Trophoblast cell (in vitro differentiated cells and primary cell): ENCODE measurements at places on chromosomes 1 and 21.
A peak's percentile ranks its signal among the peaks of the same experiment; 100 is the strongest.

- no peak overlapping the region for H3K4me3 ChIP-seq
- no peak overlapping the region for H3K27ac ChIP-seq
- no peaks in the 10 kb centered on the region for H3K27me3 ChIP-seq
- no peak for DNase-seq
Measured at GRCh38 chr1:243686159-243686558, 163.9 kb downstream of the AKT3 start.

GRCh38 chr1:6460301-6461050 lies 5.5 kb downstream of the TNFRSF25 start:
- peaks cover 43% of the 10 kb centered on the region for H3K36me3 ChIP-seq
- DNase-seq: no peak
- no peaks in the 10 kb centered on the region for H3K27me3 ChIP-seq
- H3K27ac ChIP-seq: no peak overlapping the region
- H3K4me1 ChIP-seq: no peaks in the 10 kb centered on the region

DNA sequence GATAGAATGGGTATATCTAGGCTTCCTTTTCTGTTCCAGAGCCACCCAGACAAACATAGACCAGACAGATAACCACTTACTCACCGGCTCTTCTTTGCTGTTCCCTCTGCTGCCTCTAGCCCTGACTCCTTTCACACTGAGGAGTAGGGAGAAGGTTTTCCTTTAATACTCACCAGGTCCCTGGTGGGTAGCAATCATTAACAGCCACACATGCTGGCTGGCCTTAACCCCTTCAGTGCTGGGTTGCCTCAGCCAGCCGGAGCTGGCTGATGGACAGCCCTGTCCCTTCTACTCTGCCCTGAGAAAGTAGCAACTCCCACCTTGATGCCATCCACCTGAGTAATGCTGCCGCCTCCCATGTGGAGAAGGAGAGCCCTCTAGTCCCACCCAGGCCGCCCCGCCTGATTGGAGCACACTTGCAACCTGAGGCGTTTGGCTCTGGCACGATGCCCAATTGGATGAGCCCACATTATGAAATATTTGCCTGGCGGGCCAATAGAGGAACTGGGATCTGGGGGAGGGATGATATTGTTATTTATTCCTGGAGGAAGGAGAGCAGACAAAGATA lies 71.6 kb downstream of the PLEKHA6 start:
- peaks cover 20% of the 10 kb centered on the region for H3K4me1 ChIP-seq
- no peak overlapping the region for H3K4me3 ChIP-seq
- H3K36me3 ChIP-seq: no peaks in the 10 kb centered on the region
- no peaks in the 10 kb centered on the region for H3K27me3 ChIP-seq
- DNase-seq: peak; percentile 9

DNA sequence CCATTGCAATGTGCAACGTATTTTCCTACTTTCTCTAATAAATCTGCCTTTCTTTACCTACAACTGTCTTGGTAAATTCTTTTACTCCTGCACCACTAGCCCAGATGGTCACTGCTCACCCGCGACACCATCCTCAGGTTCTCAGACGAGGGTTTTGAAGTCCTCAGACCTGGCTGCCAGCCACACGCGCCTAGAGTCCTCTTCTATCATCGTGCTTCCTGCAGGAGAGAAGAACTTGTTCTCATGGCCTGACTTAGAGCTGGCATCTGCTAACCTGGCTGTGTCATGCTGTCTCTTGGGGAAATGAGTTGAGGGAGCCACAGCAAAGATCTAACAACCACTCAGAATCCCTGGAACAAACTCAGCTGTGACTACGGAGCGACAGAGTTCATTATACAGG lies 30.3 kb upstream of the PGBD5 start:
- no peak for DNase-seq
- no peaks in the 10 kb centered on the region for H3K4me1 ChIP-seq
- no peak overlapping the region for H3K27ac ChIP-seq
- no peaks in the 10 kb centered on the region for H3K27me3 ChIP-seq

GRCh38 chr1:220184506-220184905 lies 87.7 kb downstream of the RAB3GAP2 start:
- H3K4me1 ChIP-seq: no peaks in the 10 kb centered on the region
- H3K36me3 ChIP-seq: peaks cover 19% of the 10 kb centered on the region

DNA sequence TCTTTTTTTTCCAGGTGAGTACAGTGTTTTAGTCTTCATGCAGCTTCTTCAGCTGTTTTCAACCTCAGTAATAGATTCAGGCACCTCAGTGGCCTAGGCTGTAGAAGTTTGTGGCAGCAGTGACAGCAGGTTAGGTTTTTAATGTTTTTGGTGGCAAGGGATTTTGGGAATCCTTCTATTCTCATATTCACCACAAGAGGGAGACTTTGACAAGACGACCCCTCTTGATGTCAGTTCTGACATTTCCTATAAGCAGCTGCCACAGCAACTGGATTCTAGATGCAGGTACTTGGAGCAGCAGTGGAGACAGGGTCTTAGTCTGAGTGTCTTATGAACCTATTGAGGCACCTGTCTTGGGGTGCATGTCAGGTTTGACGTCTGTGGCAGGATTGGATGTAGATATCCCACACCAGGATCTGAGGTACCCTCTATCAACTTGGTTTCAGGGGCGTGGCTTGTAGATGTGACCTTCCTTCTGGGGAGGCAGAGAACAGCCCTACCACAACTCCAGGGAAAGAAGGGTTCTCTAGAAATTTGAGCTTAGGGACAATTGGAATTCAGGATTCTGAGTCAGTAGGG lies 1104.2 kb upstream of the TMPRSS15 start:
- no peaks in the 10 kb centered on the region for H3K4me1 ChIP-seq
- H3K27ac ChIP-seq: no peak overlapping the region
- H3K36me3 ChIP-seq: no peaks in the 10 kb centered on the region
- H3K27me3 ChIP-seq: no peaks in the 10 kb centered on the region
- no peak for DNase-seq

GRCh38 chr1:207876131-207876530 lies 34.8 kb downstream of the CD34 start:
- no peaks in the 10 kb centered on the region for H3K27me3 ChIP-seq
- H3K4me3 ChIP-seq: no peak overlapping the region
- no peak overlapping the region for H3K27ac ChIP-seq

DNA sequence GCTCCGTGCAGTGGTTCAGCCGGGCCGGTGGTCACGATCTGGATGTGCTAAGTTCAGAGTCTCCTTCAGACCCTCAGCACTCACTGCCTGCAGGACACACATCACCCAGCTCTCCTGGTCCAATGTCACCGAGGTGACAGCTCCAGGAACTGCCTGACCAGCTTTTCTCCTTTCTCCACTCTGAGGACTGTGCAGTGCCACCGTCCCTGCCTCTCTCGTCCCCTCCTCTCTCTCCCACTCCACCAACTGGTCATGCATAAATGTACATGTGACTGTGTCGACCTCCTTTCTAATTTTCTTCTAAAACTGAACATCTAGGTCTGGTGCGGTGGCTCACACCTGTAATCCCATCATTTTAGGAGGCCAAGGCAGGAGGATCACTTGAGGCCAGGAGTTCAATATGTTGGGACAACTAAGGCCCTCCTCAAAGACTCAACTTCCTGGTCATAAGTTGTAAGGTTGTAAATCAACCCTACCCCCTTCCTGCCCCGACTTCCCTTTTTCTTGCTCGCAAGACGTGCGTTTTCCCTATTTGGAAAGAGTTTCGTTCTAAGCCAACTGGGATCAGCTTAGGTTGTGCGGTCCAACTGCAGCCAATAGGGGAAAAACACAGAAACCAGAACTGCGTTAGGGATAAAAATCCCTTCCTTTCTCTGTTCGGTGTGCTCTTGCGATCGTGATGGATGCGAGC lies 53.1 kb downstream of the MEGF6 start:
- peaks cover 12% of the 10 kb centered on the region for H3K4me1 ChIP-seq
- H3K27me3 ChIP-seq: no peaks in the 10 kb centered on the region
- no peaks in the 10 kb centered on the region for H3K36me3 ChIP-seq
- no peak overlapping the region for H3K4me3 ChIP-seq
- no peak overlapping the region for H3K27ac ChIP-seq

- H3K27me3 ChIP-seq: no peaks in the 10 kb centered on the region
- H3K36me3 ChIP-seq: no peaks in the 10 kb centered on the region
- DNase-seq: no peak
- H3K4me3 ChIP-seq: no peak overlapping the region
- H3K27ac ChIP-seq: no peak overlapping the region
Measured at GRCh38 chr1:197632651-197633050, 142.6 kb downstream of the DENND1B start.

- peaks cover 10% of the 10 kb centered on the region for H3K36me3 ChIP-seq
- peaks cover 21% of the 10 kb centered on the region for H3K4me1 ChIP-seq
- no peak overlapping the region for H3K4me3 ChIP-seq
- H3K27ac ChIP-seq: peak overlapping the region; percentile 91
Measured at GRCh38 chr1:15215116-15215515, 31.9 kb upstream of the FHAD1 start.

GRCh38 chr1:3943806-3944577 lies 43.9 kb upstream of the C1orf174 start:
- H3K4me3 ChIP-seq: no peak overlapping the region
- H3K36me3 ChIP-seq: no peaks in the 10 kb centered on the region
- no peak for DNase-seq
- peaks cover 4% of the 10 kb centered on the region for H3K4me1 ChIP-seq
- H3K27ac ChIP-seq: no peak overlapping the region

DNA sequence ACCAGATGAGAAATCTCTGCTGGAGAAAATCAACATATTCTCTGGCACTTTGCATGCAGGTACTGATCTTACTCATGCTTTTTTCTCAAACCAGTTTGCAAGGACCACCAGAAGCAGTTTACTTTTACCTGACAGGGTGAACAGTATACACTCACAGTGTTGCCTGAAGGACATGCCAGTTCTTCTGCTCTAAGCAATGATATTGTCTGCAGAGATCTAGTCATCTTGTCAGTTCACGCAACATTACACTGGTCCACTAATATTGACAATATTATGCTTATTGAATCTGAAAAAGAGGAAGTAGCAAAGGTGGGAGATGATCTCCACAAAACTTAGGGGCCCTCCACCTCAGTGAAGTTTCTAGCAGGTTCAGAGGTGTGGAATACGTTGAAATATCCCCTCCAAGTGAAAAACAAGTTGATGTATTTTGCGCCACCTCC lies 3.8 kb upstream of the S100B start:
- H3K36me3 ChIP-seq: no peaks in the 10 kb centered on the region
- H3K27ac ChIP-seq: no peak overlapping the region
- H3K4me3 ChIP-seq: no peak overlapping the region

- H3K27me3 ChIP-seq: no peaks in the 10 kb centered on the region
- H3K4me3 ChIP-seq: no peak overlapping the region
- no peak for DNase-seq
- no peak overlapping the region for H3K27ac ChIP-seq
- no peaks in the 10 kb centered on the region for H3K4me1 ChIP-seq
Measured at GRCh38 chr1:161954050-161954449, 69.6 kb downstream of the OLFML2B start.

- no peak overlapping the region for H3K4me3 ChIP-seq
- H3K4me1 ChIP-seq: no peaks in the 10 kb centered on the region
- no peaks in the 10 kb centered on the region for H3K36me3 ChIP-seq
- DNase-seq: no peak
- no peak overlapping the region for H3K27ac ChIP-seq
Measured at GRCh38 chr1:206680279-206680678, 4.4 kb upstream of the MAPKAPK2 start.

DNA sequence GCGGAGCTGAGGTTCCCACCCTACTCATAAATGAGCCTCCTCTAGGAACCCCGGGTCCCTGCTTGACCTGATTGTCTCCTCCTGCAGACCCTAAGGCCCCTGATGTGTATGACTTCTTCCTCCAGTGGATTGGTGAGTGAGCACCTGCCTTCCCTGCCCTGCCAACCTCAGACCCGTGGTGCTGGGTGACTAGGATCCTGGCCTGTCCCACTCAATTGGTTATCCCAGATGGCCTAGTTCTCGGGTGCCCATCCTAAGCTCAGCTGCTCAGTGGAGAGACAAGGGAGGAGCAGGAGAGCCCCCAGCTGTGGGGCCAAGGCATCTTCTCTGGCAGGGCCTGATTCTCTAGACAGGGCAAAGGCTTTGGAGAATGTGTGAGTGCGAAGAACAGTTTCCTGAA lies 12.2 kb downstream of the CYP4B1 start:
- peaks cover 6% of the 10 kb centered on the region for H3K4me1 ChIP-seq
- no peaks in the 10 kb centered on the region for H3K36me3 ChIP-seq
- no peak overlapping the region for H3K27ac ChIP-seq
- DNase-seq: no peak

DNA sequence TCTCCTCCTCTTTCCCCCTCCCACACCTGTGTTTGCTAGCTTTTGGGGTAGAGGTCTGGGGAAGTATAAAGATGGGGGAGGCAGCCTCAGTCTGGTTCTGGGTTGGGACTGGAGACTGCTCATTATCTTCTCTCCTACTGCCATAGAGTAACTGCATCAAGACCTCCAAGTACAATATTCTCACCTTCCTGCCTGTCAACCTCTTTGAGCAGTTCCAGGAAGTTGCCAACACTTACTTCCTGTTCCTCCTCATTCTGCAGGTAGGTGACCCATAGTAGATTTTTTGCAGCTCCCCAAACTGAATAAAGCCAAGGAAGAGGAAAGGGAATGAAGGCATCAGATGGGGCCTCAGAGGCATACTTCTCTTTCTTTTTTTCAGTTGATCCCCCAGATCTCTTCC lies 5.3 kb downstream of the ATP8B2 start:
- peaks cover 11% of the 10 kb centered on the region for H3K36me3 ChIP-seq
- H3K27me3 ChIP-seq: no peaks in the 10 kb centered on the region
- no peak for DNase-seq
- H3K27ac ChIP-seq: no peak overlapping the region

DNA sequence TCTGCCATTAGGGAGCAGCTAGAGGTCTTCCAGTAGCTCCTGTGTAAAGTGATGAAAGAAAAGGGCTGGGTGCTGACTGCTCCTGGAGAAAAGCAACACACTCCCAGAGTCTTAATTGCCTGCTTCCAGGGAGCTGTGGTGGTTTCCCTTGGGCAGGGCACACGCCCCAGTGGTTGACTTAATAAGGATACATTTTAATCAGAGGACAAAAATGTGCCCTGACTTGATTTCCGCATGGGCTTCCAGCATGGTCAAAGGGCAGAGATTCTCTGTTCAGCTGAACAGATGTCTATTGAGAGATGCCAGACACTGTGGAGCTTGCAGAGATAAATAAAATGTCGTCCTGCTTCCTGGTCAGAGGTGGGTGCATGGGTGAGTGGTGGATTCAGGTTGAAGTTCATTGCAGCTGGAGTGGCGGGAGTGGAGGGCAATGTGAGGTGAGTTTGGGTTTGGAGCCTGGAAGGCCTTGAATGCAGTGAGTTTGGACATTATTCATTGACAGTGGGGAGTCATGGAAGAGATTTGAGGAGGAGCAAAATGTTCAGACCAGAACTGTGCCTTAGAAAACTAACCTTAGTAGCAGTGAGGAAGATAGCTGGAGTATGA lies 16.0 kb downstream of the QSOX1 start:
- H3K36me3 ChIP-seq: peaks cover 6% of the 10 kb centered on the region
- H3K27me3 ChIP-seq: no peaks in the 10 kb centered on the region
- no peak overlapping the region for H3K4me3 ChIP-seq
- peak; percentile 76 for DNase-seq
